Subcutaneous preadipocyte (primary cell): ENCODE measurements at places on chromosomes 6 and 20. TPM values are rescaled to one million over a fixed set of nuclear protein-coding genes. Genes with fewer than 3 reads are reported as not detected.

The KHDC1L gene
- total RNA-seq, result not detected in 2 replicates

The FAM83C gene
- total RNA-seq, result not detected in 2 replicates

The MRPL18 gene
- total RNA-seq, result 79.0 and 88.4 TPM in 2 replicates

The C2 gene
- total RNA-seq, result 0.59 and 2.9 TPM in 2 replicates

The WFDC10B gene
- total RNA-seq, result not detected in 2 replicates
